ENCODE measurements at places on chromosomes 3 and 15. TPM values are rescaled to one million over a fixed set of nuclear protein-coding genes. Genes with fewer than 3 reads are reported as not detected.

The SOX2 gene
- total RNA-seq = 0.13 TPM

DNA sequence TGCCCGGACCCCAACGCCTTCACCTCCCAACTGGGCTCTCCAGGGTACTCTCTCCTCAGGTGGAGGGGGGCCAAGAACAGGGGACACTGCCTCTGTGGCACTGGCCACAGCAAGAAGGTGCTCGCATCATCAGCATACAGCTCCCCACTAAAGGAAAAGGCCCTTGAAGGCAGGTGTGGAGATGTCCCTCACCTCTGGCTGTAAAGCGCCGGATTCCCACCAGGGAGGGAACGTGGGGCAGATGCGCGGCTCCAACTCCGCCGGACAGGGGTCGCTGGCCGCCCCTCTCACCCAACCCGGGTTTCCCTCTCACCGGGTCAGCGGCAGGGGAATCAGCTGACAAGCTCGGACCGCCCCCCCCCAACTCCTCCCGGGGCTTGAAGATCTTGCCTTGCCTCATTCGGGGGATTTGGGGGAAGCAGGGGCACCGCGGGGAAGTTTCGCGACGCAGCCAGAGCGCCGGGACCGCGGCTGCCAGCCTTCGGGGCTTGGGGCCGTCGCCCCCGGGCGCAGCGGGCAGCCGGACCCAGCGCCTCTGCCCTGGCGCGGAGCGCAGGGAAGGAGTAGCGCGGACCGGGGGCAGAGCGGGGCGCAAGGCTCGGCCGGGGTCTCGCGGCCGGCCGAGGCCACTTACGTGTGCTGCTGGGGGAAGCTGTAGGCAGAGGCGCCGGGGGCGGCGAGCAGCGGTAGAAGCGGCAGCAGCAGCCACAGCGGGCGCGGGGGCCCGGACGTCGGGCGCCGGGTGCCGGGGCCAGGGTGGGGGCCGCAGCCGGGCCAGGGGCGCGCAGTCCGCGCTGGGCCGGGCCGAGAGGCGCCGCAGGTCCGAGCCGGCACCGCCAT, 630 bp downstream of the CACNA2D2 start:
- peaks cover 55% of the 10 kb centered on the region for H3K27me3 ChIP-seq
- peak overlapping the region; percentile 18 for H3K4me3 ChIP-seq
- peaks cover 14% of the 10 kb centered on the region for H3K4me1 ChIP-seq
- DNase-seq = no peak
- no peaks in the 10 kb centered on the region for H3K36me3 ChIP-seq

- no peak overlapping the region for H3K27ac ChIP-seq
- H3K4me3 ChIP-seq = no peak overlapping the region
- peak; percentile 41 for DNase-seq
Measured at GRCh38 chr15:78374436-78375393, 34.6 kb downstream of the CRABP1 start.

The CASR gene
- total RNA-seq = not detected

The XCR1 gene
- total RNA-seq = not detected

DNA sequence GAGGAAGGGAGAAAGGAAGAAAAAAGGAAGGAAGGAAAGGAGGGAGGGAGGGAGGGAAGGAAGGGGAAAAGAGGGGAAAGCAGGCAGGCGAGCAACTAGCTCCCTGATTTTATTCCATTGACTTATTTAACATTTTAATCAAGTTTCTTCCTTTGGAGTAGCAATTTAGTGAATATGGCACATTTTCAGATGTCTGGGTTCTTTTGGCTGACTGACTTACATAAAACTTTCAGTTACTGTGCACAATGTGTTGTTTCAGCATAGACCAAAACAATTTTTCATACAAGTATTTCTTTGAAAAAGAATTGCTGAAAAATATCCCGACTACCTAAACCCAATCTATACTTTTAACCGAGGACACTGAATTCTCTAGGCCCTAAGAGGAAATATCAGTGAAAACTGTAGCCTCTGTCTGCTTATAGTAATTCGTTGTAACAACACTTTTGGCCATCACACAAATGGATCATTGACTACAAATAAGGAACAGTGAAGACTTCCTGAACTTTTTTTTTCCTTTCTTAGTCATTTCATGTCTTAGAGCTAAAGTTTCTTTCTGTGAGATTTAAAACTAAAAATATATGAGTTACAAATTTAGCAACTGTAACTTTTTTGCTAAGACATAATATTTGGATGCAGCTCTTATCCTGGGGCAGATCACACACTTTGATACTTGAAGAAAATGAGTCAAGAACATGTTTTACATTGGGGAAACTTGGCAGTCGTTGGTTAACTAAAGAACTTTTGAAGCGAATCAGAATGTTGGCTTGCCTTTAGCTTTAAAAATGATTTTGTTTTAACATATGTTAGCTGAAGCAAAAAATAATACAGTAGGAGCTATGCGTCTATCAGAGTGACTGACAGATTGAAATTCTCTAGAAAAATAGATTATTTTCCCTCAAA, 79.6 kb downstream of the SOX2 start:
- H3K27me3 ChIP-seq = no peaks in the 10 kb centered on the region
- H3K4me1 ChIP-seq = no peaks in the 10 kb centered on the region
- no peak overlapping the region for H3K27ac ChIP-seq
- DNase-seq = no peak
- no peak overlapping the region for H3K4me3 ChIP-seq

The LTF gene
- total RNA-seq = 0.13 TPM

The ADGRG7 gene
- total RNA-seq = not detected

DNA sequence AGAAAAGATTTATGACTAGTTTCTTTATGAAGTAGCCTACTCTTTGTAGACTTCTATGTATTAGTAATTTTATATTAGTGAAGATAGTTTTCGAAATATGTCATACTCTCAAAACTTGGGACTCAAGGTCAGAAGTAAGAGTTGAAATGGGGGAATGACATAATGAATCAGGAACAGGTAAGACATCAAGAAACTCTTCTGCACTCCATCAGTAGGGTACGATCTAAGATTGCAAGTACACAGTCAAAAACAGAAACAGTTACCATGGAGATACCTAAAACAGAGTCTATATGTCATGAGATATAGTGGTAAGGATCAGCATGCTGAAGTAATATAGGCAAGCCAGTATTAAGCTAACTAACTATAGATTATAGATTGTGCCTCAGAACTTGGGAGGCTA, 187.0 kb upstream of the MLF1 start:
- H3K4me1 ChIP-seq = no peaks in the 10 kb centered on the region
- no peak overlapping the region for H3K4me3 ChIP-seq
- no peaks in the 10 kb centered on the region for H3K27me3 ChIP-seq
- H3K36me3 ChIP-seq = no peaks in the 10 kb centered on the region

GRCh38 chr3:16502347-16502908, 11.1 kb downstream of the RFTN1 start:
- H3K27me3 ChIP-seq = peaks cover 53% of the 10 kb centered on the region
- no peaks in the 10 kb centered on the region for H3K36me3 ChIP-seq
- no peak for DNase-seq
- no peak overlapping the region for H3K27ac ChIP-seq
- no peak overlapping the region for H3K4me3 ChIP-seq

- H3K4me1 ChIP-seq = peaks cover 40% of the 10 kb centered on the region
- peak overlapping the region; percentile 27 for H3K4me3 ChIP-seq
- peak overlapping the region; percentile 38 for H3K27ac ChIP-seq
- H3K36me3 ChIP-seq = no peaks in the 10 kb centered on the region
Measured at GRCh38 chr3:36907911-36908646, 36.8 kb downstream of the TRANK1 start.

- H3K4me3 ChIP-seq = peak overlapping the region; percentile 82
- peak overlapping the region; percentile 94 for H3K27ac ChIP-seq
- peaks cover 41% of the 10 kb centered on the region for H3K4me1 ChIP-seq
- H3K27me3 ChIP-seq = no peaks in the 10 kb centered on the region
- peaks cover 16% of the 10 kb centered on the region for H3K36me3 ChIP-seq
- peak; percentile 84 for DNase-seq
Measured at GRCh38 chr15:75843678-75844581, 683 bp downstream of the UBE2Q2 start.

The GXYLT2 gene
- total RNA-seq = 5.8 TPM

DNA sequence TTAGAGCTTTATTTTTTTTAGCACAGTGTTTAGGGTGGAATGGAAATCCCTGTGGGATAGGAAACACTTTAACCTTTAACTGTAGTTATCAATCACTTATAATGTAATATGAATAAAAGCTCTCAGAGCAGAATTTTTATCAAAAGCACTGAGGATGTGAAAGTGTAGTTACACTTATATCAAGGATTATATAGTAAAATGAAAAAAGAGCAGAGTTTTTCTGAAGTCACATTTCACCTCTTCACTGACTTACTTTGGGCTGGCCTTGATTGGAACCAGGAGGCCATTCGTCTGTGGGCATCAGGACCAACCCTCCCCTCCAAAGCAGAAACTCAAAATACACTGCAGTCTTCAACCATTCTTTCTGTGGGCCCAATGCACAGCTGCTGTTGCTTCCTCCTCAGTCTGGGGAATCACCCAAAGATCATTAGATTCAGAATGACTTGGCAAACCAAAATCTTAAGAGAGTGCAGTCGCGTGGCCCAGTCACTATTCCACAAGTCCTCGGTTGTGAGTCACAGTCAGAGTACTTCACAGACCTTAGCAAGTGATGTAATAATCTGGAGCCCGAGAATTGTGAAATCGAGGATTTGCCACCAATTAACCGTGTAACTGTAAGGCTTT, 132.6 kb upstream of the COL8A1 start:
- H3K4me1 ChIP-seq = no peaks in the 10 kb centered on the region
- no peak overlapping the region for H3K27ac ChIP-seq

The MESD gene
- total RNA-seq = 24.1 TPM

- H3K4me3 ChIP-seq = no peak overlapping the region
- no peaks in the 10 kb centered on the region for H3K27me3 ChIP-seq
- H3K36me3 ChIP-seq = peaks cover 66% of the 10 kb centered on the region
- DNase-seq = no peak
- no peaks in the 10 kb centered on the region for H3K4me1 ChIP-seq
Measured at GRCh38 chr3:47586746-47587145, 8.1 kb upstream of the CSPG5 start.

DNA sequence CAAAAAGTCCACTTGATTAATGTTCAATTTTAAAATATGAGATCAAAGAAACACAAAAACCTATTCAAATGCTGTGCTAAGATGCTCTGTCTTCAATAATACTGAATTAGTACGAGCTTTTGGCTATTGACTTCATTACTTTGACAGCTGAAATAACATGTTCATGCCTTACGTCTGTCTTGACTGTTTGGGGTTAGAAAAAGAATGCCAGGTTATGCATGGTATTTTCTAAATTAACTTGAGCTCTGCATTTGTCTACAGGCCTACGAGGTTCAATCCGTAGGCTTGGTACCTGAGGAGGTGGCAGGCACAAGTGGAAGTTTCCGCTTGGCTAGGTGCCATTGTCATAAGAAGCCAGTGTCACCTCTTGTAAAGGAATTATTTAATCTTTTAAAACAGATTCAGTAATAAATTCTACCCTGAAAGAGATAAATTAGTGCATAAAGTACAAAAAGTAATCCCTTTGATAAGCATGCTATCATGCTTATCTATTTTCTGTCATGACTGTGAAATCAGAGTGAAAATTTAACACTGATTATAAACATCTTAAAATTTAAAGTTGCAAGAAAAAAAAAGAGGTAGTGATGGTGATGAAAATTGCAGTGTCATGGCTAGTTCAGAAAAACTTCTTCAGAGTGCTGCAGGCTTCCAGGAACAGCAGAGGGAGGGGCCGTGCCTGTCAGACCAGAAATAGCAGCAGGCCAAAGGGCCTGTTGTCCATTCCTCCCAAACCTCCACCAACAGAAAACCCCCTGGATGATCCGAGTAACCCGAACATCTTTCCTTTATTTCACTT, 115.7 kb downstream of the ARRDC4 start:
- H3K27me3 ChIP-seq = no peaks in the 10 kb centered on the region
- peak overlapping the region; percentile 7 for H3K4me3 ChIP-seq
- H3K36me3 ChIP-seq = no peaks in the 10 kb centered on the region
- H3K27ac ChIP-seq = peak overlapping the region; percentile 76
- H3K4me1 ChIP-seq = peaks cover 7% of the 10 kb centered on the region

- H3K4me3 ChIP-seq = no peak overlapping the region
- H3K27ac ChIP-seq = no peak overlapping the region
- H3K36me3 ChIP-seq = no peaks in the 10 kb centered on the region
- H3K27me3 ChIP-seq = no peaks in the 10 kb centered on the region
- no peaks in the 10 kb centered on the region for H3K4me1 ChIP-seq
Measured at GRCh38 chr3:101253396-101253795, 67.0 kb downstream of the IMPG2 start.

- no peaks in the 10 kb centered on the region for H3K36me3 ChIP-seq
- DNase-seq = no peak
- H3K27ac ChIP-seq = no peak overlapping the region
- H3K27me3 ChIP-seq = no peaks in the 10 kb centered on the region
- no peak overlapping the region for H3K4me3 ChIP-seq
Measured at GRCh38 chr3:19891740-19892139, 42.3 kb downstream of the EFHB start.

GRCh38 chr3:195183071-195183776, 87.7 kb downstream of the XXYLT1 start:
- no peak overlapping the region for H3K4me3 ChIP-seq
- DNase-seq = no peak
- peak overlapping the region; percentile 72 for H3K27ac ChIP-seq
- no peaks in the 10 kb centered on the region for H3K27me3 ChIP-seq
- H3K4me1 ChIP-seq = peaks cover 41% of the 10 kb centered on the region

The CCDC191 gene
- total RNA-seq = 0.11 TPM

DNA sequence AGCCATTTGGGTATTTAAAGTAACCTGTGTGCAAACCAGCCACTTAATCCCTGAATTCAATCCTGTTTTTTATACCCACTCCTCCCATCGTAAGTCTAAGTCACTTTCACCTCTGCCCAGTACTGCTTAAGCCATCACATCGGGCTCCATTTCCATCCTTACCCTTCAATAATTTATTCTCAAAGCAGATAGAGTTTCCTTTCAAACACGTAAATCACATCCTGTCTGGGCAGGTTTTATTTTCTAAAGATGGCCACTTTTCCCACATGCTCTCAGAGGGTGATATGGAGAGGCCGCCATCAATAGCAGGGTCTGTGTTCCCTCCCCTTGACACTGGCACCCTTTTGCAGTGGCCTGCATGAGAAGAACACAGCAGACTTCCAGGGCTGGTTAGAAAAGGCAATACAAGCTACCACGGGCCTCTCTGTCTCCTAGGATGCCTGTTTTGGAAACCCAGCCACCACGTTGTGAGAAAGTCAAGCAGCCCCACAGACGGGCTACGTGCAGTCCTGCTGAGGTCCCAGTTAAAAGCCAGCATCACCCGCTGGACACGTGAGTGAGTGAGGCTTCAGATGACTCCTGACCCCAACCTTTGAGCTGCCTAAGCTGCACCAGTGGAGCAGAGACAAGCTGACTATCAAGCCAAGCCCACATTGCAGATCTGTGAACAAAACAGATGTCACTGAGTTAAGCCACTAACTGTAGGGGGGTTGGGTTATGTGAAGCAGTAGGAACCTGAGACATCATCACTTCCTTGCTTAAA, 241.8 kb upstream of the SLCO3A1 start:
- H3K27me3 ChIP-seq = no peaks in the 10 kb centered on the region
- H3K36me3 ChIP-seq = no peaks in the 10 kb centered on the region
- H3K4me3 ChIP-seq = no peak overlapping the region
- no peak overlapping the region for H3K27ac ChIP-seq
- no peaks in the 10 kb centered on the region for H3K4me1 ChIP-seq
- DNase-seq = no peak

GRCh38 chr3:29475854-29476253, 195.0 kb downstream of the RBMS3 start:
- H3K27ac ChIP-seq = no peak overlapping the region
- H3K4me1 ChIP-seq = no peaks in the 10 kb centered on the region
- no peaks in the 10 kb centered on the region for H3K36me3 ChIP-seq
- H3K4me3 ChIP-seq = no peak overlapping the region

The DISP2 gene
- 0.89 TPM for total RNA-seq

The DLL4 gene
- total RNA-seq = 1.1 TPM

The DZIP1L gene
- total RNA-seq = 0.65 TPM

Measured in K562 (cell line).